ENCODE measurements at places on chromosomes 1 and 21. TPM values are rescaled to one million over a fixed set of nuclear protein-coding genes. Genes with fewer than 3 reads are reported as not detected.

The CD52 gene
- total RNA-seq = 4.2 TPM

The SYT6 gene
- 0.34 TPM for total RNA-seq

The RGS13 gene
- total RNA-seq = not detected

- no peak overlapping the region for H3K4me3 ChIP-seq
- H3K4me1 ChIP-seq = no peaks in the 10 kb centered on the region
- H3K27ac ChIP-seq = no peak overlapping the region
- no peaks in the 10 kb centered on the region for H3K36me3 ChIP-seq
- no peak for DNase-seq
These were observed 128.5 kb upstream of the ZNHIT6 start for GRCh38 chr1:85836736-85837135.

GRCh38 chr21:43805275-43805800, 16.0 kb downstream of the RRP1 start:
- no peak for DNase-seq
- no peak overlapping the region for H3K27ac ChIP-seq
- peaks cover 2% of the 10 kb centered on the region for H3K36me3 ChIP-seq
